ENCODE measurements at places on chromosomes 4 and X. TPM values are rescaled to one million over a fixed set of nuclear protein-coding genes. Genes with fewer than 3 reads are reported as not detected.

DNA sequence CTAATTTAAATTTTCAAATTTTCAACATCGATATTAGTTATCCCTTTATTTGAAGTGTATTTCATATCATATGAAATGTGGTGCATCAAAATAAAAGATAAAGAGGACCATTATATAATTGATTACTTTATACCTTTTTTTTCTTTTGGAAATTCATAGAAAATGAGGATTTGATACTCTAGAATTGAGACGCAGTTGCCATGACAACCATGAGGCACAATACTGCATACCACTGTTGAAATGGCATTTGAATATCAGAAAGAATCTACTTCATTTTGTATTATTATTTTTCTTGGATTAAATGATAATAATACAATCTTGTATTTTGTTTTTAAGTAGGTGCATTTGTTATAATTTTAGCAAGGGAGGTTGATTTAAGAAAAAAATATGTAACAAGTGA lies 323.1 kb downstream of the PCDH18 start:
- no peak for DNase-seq

The ZRSR2 gene
- 9.3 TPM for total RNA-seq

The AKAP4 gene
- not detected for total RNA-seq

DNA sequence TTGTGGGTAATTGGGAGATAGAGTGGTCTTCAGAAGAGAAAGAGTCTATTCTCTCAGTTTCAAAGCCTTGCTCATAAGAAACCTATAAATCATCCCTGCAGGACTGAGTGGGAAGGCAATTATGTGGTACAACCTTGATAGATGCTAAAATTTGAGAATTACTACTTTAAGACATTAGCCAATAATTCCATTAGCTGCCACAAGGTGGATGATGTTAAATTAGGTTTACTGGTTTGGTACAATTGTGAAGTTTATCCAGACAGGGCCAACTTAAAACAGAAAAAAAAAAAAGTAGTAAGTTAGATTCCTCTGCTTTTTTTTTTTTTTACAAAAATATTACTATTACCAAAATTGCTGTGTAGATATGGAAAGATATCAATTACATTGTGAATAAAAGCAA lies 73.2 kb upstream of the AMOT start:
- no peak for DNase-seq

GRCh38 chr4:110197529-110198042 lies 829 bp downstream of the ELOVL6 start:
- no peak for DNase-seq

The MXRA5 gene
- total RNA-seq = 3.9 TPM

DNA sequence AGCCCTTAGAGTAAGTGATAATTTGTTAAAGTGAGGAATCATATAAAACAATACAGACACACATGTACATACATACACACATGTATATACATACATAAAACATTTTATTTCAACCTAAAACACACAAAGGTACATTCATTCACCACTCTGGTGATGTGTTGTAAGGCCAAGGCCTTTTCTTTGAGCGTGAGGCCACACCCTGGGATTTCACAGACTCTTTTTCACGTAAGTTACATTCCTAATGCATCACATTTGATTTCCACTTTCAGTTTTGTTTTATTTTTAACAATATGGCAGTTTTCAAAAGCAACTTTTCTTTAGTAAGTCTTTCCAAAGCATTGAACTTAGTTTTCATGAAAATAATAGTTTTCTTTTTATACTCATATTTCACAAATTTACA lies 170.7 kb downstream of the COL4A6 start:
- no peak for DNase-seq

DNA sequence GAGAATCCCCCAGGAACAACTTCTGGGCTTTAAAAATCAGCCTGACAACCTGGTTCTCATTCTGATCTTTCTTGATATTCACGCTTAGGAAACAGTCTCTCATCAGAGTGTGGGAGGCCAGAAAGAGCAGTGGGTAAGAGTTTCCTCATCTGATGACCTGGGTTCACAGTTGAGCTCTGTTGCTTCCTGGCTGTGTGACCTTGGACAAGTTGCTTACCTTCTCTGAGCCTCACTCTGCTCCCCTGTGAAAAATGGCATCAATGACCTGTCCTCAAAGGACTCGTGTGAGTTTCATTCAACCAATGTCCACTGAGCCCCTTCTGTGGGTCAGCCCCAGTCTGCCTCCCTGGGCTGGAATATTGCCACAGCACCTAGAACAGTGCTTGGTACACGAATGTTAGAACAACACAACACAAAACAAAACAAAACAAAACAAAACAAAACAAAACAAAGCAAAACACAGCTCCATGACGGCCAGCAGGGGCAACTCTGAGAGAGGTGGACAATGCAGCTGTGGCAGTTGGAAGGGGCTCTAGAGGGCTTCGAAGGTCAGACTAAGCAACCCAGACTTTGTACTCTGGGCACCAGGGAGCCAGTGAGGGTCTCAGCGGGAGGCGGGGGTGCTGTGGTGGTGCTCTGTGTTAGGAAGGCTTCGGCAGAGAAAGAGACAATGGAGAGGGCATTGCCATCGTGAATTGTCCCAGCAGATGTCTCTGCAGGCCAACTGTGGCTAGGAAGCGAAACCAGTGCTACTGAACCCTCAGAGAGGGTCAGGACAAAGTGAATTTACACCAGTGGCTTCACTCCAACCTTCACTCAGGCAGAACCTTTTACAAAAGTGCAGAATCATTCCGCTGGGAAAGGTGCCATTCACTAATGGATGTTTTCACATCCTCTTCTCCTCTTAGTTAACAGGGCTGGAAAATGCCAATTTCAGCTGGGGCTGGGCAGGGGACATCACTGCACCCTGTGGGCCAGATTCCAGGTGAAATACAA lies 14.3 kb upstream of the C4orf50 start:
- DNase-seq = no peak

DNA sequence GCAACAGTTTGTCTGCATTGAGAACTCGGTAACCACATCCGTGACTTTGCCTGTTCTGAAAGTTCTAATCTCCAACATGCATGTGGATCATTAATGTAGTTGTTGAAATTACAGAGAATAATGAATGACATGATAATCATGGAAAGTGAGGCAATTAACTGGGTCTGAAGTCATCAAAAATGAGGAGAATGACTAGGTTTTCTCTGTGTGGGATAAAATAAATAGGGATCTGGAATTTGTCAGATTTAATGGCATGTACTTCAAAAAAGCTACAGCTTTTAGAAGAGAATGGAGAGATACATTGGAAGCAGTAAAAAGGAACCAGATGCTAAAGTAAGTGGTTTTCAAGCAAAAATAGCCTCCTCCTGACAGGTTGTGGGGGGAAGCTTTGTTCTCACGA lies 59.3 kb downstream of the AFM start:
- DNase-seq = no peak

DNA sequence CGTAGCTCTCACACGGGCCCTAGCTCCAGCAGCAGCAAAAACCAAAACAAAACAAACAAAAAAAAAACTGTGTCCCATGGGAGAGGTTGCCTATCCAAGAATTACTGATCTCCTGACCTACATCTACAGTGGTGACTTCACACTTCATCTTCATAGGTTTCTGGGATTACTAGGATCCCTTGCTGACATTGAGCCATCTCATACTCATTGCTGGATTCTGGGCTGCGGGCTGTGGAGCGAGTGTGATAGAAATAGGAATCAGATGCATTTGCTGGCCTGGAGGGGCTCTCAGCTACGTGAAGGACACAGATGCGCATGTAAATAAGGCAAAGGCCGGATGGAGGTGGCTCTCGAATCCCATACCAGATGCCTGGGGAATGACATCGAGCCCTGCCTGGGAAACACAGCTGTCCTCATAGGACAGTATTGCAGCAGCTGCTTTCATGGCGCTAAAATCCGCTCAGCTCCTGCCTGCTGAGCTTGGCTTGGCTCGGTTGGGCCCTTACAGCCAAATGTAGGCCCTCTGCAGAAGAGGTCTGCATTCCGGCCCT lies 41.7 kb downstream of the CNGA2 start:
- DNase-seq = no peak

DNA sequence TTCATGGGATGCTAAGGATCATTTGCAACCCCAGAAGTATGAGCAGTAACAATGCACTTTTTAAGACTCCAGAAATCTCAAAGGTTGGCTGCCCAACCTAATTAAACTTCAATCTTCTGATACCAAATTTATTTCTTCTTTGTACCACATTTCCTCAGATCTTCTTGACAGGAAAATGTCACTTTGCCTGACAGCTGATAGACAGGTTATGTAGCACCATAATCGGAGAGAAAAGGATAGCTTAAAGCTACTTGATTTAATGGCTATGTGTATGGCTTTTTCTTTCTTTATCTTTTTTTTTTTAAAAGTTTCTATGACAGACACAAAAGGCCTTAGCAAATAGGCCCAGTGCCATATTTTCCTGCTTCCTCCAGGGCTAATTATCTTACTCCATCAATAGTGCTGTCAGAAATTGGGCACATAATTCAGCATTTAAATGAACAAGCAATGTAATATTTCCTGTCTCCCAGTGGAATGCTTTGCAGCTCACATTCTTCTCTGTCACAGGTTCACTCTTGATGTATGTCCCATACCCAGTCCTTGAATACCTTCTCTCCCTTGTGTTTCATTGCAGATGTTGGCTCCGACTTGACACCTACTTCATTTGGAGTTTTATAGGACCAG lies 795.7 kb downstream of the ADGRL3 start:
- DNase-seq = no peak

The MAGEA2B gene
- not detected for total RNA-seq

- DNase-seq = no peak
Measured at GRCh38 chr4:17096692-17097091, 198.2 kb upstream of the LDB2 start.

GRCh38 chrX:145910017-145910416 lies 92.4 kb downstream of the SLITRK2 start:
- DNase-seq = no peak

The SPANXA1 gene
- total RNA-seq = not detected

The TLR6 gene
- total RNA-seq = 1.7 TPM

DNA sequence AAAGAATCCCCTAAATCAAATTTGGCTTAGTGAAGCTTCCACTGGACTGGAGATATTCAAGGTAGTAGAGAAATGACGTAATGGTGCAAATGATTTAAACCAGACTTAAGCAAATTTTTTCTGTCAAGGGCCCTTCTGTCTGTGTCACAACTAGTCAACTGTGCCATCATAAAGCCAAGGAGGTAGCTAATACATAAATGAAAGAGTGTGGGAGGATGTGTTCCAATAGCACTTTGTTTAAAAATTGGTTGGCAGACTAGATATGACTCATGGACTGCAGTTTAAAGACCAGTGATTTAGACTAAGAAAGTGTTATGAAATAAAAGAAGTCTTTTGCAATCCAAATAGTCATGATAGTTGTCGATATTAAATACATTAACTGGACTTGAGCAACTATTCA lies 24.3 kb upstream of the TEX13C start:
- no peak for DNase-seq

- DNase-seq = no peak
Measured at GRCh38 chrX:75648803-75649588, 126.2 kb upstream of the ZDHHC15 start.

The FRMD7 gene
- not detected for total RNA-seq

DNA sequence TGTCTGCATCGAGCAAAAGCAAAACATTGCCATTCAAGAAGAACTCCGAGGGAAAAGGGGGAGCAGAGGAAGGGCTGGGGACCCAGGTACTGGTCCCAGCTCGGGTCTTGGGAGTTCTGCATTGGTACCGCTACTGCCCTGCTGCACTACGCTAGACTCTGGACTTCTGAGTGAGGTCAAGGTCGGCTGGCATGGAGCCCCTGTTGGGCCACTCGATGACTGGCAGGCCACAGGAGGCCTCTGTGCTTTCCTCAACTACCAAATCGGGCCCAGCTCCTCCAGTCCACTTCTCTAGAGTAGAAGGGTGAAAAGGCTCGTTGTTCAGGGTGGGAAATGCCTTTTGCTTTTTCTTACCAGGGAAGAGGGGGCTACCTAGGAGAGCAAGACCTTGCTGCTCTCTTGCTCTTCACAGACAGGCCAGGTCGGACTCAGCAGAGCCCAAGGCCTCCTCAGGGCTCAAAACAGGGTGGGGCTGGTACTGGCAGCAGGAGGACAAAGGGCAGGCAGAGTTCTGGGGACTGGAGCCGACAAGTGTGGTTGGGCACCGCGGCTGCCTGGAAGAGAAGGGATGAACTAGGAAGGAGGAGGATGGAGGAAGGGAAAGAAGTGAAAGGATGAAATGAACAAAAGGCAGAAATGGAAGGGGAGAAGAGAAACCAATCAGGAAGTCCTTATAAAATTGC lies 8.9 kb upstream of the IRAK1 start:
- DNase-seq = no peak

DNA sequence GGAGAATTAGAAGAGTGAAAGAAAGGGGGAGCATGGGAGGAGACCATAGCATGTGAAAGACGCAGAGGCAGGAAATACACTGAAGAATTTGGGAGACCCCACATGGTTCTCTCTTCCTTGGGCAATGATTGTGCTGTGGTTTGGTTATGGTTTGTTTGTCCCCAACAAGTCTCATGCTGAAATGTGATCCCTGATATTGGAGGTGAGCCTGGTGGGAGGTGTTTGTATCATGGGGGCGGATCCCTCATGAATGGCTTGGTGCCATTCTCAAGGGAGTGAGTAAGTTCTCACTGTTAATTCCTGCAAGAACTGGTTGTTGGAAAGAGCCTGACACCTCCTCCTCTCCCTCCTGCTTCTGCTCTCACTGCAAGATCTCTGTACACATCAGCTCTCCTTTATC lies 78.6 kb upstream of the RAI2 start:
- DNase-seq = no peak

DNA sequence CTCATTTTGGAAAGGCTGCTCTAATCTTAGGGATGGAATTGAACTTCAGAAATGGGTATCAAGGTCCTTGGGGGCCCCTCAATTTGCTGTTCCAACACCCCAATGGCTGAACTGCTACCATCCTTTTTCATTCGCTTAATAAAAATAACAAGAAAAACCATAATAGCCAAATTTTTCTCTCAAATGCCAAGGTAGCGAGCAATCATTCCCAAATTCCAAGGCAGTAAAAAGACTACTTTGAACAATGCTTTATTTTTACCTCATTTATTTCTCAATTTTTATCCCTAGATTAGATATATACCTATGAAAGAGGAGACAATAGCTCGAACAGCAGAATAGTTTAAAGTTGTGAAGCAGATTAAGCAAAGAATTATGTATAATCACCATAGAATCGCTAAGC lies 323.4 kb upstream of the SLC7A11 start:
- no peak for DNase-seq

DNA sequence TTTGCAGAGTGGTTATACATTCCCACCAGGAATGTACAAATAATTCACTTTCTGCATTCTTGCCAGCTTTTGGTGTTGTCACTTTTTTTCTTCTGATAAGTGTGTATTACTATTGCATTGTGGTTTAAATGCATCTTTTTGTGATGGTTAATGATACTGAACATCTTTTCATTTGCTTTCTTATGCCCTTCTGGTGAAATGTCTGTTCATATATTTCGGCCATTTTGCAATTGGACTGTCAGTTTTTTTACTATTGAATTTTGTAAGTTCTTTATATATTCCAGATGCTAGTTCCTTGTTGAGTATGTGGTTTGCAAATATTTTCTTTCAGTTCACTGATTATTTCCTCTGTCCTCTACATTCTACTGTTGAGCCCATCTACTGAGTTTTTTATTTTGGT lies 19.4 kb upstream of the BMP2K start:
- no peak for DNase-seq

DNA sequence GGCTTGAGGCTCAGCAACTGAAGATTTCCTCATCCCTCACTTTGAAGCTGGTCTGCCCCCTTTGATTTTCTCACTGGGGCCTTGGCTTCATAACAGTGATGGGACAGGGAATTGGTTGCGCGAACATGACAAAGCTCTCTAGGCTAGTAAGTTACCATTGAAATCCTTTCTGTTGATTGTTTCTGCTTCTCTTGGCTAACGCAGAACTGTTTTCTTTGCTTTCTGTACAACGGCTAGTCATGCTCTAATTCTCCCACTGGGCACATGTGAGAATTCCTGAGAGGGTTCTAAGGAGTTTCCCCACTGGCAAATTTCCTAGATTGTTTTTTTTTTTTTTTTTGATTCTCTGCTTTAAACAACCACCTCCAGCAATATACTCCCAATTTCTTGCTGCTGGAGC lies 738.6 kb downstream of the PCDH7 start:
- DNase-seq = no peak
